H9 (cell line): ENCODE measurements at places on chromosomes 5 and 9. TPM values are rescaled to one million over a fixed set of nuclear protein-coding genes. Genes with fewer than 3 reads are reported as not detected.

GRCh38 chr9:5843794-5844471 is 11.0 kb upstream of the ERMP1 start:
- DNase-seq, result no peak
- peaks cover 3% of the 10 kb centered on the region; the same call in 1 of the 2 replicates for H3K36me3 ChIP-seq
- no peaks in the 10 kb centered on the region for H3K27me3 ChIP-seq
- H3K27ac ChIP-seq, result no peak overlapping the region
- H3K4me1 ChIP-seq, result 0 out of 2 replicates have a peak, but pooled peaks cover 2% of the 10 kb centered on the region

Gene OLFM1
- total RNA-seq, result 34.1 and 36.8 TPM in 2 replicates

DNA sequence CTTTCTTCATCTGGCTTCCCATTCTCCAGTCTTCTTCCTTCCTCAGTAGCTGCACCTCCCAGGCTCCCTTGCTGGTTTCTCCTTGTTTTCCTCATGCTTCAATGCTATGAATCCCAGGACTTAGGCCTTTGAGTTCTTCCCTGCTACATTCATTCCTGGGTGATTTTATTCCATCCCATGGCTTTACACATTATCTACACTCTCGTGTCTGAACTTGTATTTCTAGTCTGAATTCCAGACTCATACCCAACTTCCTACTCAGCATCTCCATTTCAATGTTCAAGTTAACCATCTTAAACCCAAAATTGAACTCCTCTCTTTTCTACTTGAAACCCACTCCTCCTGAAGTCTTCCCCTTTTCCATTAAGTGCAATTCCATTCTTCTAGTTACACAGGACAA is 20.0 kb downstream of the SLC24A2 start:
- no peak for DNase-seq
- no peak overlapping the region for H3K4me3 ChIP-seq
- H3K27ac ChIP-seq, result no peak overlapping the region
- peaks cover 23% of the 10 kb centered on the region for H3K36me3 ChIP-seq
- no peaks in the 10 kb centered on the region for H3K27me3 ChIP-seq

Gene EQTN
- not detected in 2 replicates for total RNA-seq

DNA sequence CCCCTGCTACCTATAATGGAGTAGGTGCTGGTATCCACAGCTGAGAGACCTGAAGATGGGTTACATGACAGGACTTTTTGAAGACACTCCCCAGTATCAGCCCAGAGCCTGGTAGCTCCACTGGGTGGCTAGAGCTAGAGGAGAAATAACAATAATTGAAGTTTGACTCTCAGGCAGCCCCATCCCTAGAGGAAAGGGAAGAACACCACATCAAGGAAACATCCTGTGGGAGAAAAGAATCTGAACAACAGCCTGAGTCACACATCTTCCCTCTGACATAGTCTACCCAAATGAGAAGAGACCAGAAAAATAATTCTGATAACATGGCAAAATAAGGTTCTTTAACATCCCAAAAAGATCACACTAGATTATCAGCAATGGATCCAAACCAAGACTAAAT is 432.1 kb downstream of the CDH18 start:
- H3K27me3 ChIP-seq, result no peaks in the 10 kb centered on the region
- H3K4me1 ChIP-seq, result no peaks in the 10 kb centered on the region
- no peak for DNase-seq
- no peak overlapping the region for H3K4me3 ChIP-seq
- H3K27ac ChIP-seq, result no peak overlapping the region

Gene PCDHGB1
- 5.0 and 5.2 TPM in 2 replicates for total RNA-seq

GRCh38 chr5:139692679-139693308 is 44.6 kb downstream of the CXXC5 start:
- H3K36me3 ChIP-seq, result no peaks in the 10 kb centered on the region
- H3K4me1 ChIP-seq, result peaks cover 10% of the 10 kb centered on the region
- DNase-seq, result no peak
- H3K27ac ChIP-seq, result no peak overlapping the region
- no peak overlapping the region for H3K4me3 ChIP-seq
- H3K27me3 ChIP-seq, result no peaks in the 10 kb centered on the region; the same call in 1 of the 2 replicates

DNA sequence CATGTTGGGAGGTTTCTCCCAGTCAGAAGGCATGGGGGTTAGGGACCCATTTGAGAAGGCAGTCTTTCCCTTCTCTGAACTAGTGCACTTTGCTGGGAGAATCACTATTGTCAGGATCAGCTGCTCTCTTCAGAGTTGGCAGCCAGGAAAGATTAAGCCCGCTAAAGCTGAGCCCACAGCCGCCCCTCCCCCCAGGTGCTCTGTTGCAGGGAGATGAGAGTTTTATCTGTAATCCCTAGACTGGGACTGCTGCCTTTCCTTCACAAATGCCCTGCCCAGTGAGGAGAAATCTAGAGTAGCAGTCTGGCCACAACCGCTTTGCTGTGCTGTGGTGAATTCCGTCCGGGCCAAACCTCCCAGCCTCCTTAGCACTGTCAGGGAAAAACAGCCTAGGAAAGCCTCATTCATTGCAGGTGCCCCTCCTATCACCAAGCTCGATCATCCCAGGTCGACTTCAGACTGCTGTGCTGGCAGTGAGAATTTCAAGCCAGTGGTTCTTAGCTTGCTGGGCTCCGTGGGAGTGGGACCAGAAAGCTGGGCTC is 69.8 kb downstream of the CNTLN start:
- no peak overlapping the region for H3K27ac ChIP-seq
- peaks cover 11% of the 10 kb centered on the region for H3K36me3 ChIP-seq
- no peaks in the 10 kb centered on the region; the same call in 1 of the 2 replicates for H3K4me1 ChIP-seq

DNA sequence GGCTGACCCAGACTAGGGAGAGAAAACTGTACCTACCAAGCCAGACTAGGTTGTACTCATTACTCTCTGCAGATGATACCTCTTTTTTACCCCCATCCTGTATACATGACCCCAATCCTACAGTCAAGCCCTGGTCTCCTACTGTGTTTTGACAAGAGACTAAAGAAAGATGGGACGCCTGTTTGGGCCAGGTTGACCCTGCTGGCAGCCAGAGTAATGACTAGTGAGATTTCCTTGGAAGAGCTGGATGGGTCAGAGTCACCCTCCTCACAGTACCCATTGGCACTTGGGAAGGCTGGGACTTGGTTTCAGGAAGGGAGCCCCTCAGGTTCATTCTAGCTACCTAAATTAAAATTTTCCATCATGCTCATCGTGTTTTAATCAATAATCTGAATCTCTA is 89.7 kb upstream of the NR4A3 start:
- H3K27me3 ChIP-seq, result no peaks in the 10 kb centered on the region
- no peaks in the 10 kb centered on the region for H3K36me3 ChIP-seq
- no peak for DNase-seq
- H3K4me1 ChIP-seq, result 0 out of 2 replicates have a peak, but pooled peaks cover 2% of the 10 kb centered on the region

- no peak for DNase-seq
- no peak overlapping the region for H3K27ac ChIP-seq
- no peaks in the 10 kb centered on the region; the same call in 1 of the 2 replicates for H3K4me1 ChIP-seq
- H3K27me3 ChIP-seq, result no peaks in the 10 kb centered on the region
- peaks cover 2% of the 10 kb centered on the region; the same call in 2 of the 3 replicates for H3K36me3 ChIP-seq
- no peak overlapping the region for H3K4me3 ChIP-seq
Measured at GRCh38 chr9:7802666-7803065, 3.1 kb upstream of the DMAC1 start.

Gene OMD
- total RNA-seq, result not detected in 2 replicates

- peak; percentile 58 for DNase-seq
- peaks cover 40% of the 10 kb centered on the region for H3K36me3 ChIP-seq
- H3K27me3 ChIP-seq, result no peaks in the 10 kb centered on the region
Measured at GRCh38 chr9:15509931-15510788, 610 bp downstream of the PSIP1 start.

DNA sequence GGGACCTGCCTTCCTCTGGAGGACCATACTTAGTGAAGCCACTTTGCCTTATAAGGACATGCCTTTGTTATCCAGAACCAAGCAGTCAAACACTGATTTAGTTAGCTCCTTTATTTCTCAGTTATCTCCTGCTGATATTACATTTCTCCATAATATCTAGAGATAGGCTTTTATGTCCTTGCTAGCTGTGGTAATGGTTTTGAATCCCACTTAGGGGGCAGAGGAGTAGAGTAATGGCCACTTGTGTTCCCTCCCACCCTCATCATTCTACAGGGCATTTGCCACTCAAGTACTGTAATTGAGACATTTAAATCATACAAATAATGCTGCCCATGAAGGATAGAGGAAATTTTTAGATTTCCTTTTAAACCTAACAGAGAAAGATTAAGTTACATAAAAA is 80.9 kb downstream of the DOCK8 start:
- no peaks in the 10 kb centered on the region for H3K27me3 ChIP-seq
- no peak for DNase-seq
- no peaks in the 10 kb centered on the region for H3K4me1 ChIP-seq

Gene RMRP
- 18,417 and 20,652 TPM in 2 replicates for total RNA-seq

Gene REEP2
- 44.3 and 49.0 TPM in 2 replicates for total RNA-seq

DNA sequence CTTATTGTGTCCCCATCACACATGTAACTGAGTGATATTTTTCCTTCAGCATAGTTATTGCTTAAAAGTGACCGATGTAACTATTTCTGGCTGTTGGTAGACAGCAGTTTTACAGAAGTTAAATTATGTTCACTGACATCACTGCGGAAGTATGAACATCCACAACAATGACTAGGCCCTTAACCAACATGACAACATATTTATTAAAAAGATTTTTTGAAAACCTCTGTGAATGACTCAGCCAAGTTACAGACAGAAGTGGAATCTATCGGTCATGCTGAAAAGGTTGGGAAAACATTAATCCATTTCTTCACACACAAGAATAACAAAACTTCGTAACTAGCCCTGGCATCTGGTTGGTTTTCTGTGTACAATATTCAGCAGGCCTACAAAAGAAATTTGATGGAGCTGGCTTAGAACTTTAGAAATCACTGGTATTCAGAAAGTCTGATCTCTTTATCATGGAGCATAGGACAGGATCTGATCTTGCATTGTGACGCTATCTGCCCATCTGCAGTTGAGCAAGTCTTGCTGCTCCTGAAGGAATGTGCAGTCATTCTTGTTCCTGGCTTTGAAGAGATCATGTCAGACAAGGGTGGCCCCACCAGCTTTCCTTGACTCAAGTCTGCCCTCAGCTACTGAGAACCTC is 6.5 kb downstream of the GLIS3 start:
- no peak for DNase-seq
- peaks cover 3% of the 10 kb centered on the region; the same call in 1 of the 2 replicates for H3K27me3 ChIP-seq
- H3K4me1 ChIP-seq, result no peaks in the 10 kb centered on the region

Gene FOXD4L4
- 0.26 TPM in 1 of 2 replicates, not detected in the other for total RNA-seq

DNA sequence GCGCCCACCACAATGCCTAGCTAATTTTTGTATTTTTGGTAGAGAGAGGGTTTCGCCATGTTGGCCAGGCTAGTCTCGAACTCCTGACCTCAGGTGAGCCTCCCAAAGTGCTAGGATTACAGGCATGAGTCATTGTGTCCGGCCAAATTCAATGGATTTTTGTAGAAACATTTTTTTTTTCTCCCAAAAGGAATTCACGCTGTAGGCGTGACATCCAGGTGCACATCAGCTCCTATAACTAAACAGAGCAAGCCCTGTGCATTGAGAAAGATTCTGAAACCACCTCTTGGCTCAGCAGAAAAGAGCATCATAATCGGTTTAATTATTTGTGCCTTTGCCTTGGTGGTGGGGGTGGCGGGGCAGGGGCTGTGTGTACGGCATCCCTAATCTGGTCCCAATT is 32.9 kb upstream of the DAB2IP start:
- DNase-seq, result no peak
- no peaks in the 10 kb centered on the region for H3K36me3 ChIP-seq
- no peaks in the 10 kb centered on the region for H3K27me3 ChIP-seq

DNA sequence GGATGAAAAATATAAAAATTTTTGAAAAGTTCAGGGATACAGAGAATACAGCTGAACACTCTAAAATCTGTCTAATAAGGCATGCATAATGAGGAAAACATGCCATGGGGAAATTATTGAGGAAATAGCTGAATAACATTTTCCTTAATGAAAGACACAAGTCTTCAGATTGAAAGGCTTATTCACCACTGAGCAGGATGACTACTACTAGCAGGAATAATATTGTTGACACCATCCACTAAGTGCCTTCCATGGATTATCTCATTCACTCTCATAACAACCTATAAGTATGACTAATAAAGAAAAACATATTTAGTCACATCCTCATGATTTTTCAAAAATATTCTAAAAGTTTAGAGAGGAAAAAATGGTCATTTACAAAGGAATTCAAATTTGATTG is 96.7 kb upstream of the FER start:
- DNase-seq, result no peak
- no peaks in the 10 kb centered on the region for H3K27me3 ChIP-seq
- no peak overlapping the region for H3K27ac ChIP-seq
- H3K36me3 ChIP-seq, result peaks cover 9% of the 10 kb centered on the region
- no peak overlapping the region for H3K4me3 ChIP-seq

Gene PRRX2
- total RNA-seq, result 3.9 and 4.2 TPM in 2 replicates

Gene LYSMD3
- total RNA-seq, result 14.0 and 16.5 TPM in 2 replicates

Gene CDHR2
- 0.90 TPM in 2 replicates for total RNA-seq

- H3K4me1 ChIP-seq, result no peaks in the 10 kb centered on the region
- no peak overlapping the region for H3K4me3 ChIP-seq
- DNase-seq, result no peak
- H3K27me3 ChIP-seq, result no peaks in the 10 kb centered on the region
Measured at GRCh38 chr5:86354664-86355063, 263.1 kb upstream of the COX7C start.

Gene PCA3
- not detected in 2 replicates for total RNA-seq

Gene FABP6
- 5.2 and 6.2 TPM in 2 replicates for total RNA-seq

GRCh38 chr5:67427850-67428298 is 231.3 kb upstream of the CD180 start:
- peaks cover 7% of the 10 kb centered on the region; the same call in 1 of the 2 replicates for H3K4me1 ChIP-seq
- H3K27me3 ChIP-seq, result no peaks in the 10 kb centered on the region
- no peak overlapping the region for H3K4me3 ChIP-seq
- no peak for DNase-seq
- no peaks in the 10 kb centered on the region for H3K36me3 ChIP-seq
